ENCODE measurements at places on chromosomes 16 and 17. TPM values are rescaled to one million over a fixed set of nuclear protein-coding genes. Genes with fewer than 3 reads are reported as not detected.

DNA sequence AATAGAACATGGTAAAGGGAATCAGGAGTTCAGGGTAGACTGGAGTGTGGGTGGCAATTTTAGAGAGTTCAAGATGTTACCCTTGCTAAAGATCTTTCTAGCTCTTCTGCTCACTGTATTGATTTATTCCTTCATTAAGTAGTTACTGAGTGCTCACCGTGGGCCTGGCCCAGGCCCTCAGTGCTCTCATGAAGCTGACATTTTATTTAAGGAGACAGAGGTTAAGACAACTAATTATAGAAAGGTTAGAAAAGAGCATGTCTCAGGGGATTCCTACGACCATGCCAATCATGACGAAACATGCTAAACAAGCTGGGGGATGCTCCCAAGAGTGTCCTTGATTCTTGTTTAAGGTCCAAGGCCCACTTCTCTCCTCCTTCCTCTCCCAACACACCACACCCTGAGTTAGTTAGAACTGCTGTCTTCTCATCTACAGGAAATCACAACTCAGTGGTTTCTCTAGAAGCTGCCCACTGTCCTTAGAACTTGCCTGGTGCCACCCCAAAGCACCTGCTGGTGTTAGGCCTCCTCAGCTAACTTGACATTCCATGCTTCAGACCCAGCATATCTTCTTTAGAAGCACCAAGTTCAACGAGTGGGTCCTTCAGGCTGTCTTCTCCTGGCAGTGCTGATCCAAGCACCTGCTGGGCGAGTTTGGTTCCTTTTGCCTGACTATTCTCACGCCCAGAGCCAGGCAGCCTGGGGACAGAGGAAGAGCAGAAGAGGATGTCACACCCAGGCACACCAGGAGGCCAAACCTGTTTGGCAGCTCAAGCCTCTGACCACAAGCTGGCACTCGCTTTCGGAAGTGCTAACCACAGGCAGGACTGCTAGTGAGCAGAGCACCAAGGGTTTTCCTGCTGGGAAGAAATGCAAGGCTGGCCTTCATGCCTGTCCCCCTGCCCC is 79.0 kb downstream of the GAS7 start:
- H3K4me3 ChIP-seq: peak overlapping the region; percentile 16
- H3K36me3 ChIP-seq: no peaks in the 10 kb centered on the region
- DNase-seq: no peak
- H3K27me3 ChIP-seq: peaks cover 5% of the 10 kb centered on the region
- peaks cover 32% of the 10 kb centered on the region for H3K4me1 ChIP-seq
- H3K27ac ChIP-seq: peak overlapping the region; percentile 49

DNA sequence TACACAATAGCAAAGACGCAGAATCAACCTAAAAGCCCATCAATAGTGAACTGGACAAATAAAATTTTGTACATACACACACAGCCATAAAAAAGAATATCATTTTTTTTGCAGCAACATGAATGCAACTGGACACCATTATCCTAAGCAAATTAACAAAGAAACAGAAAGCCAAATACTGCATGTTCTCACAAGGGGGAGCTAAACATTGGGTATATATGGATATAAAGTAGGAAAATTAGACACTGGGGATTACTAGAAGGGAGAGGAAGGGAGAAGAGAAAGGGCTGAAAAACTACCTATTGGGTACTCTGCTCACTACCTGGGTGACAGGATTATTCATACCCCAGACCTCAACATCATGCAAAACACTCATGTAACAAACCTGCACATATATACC is 28.2 kb downstream of the ADAMTS18 start:
- no peak overlapping the region for H3K4me3 ChIP-seq
- peaks cover 7% of the 10 kb centered on the region for H3K27me3 ChIP-seq
- no peaks in the 10 kb centered on the region for H3K36me3 ChIP-seq
- no peak overlapping the region for H3K27ac ChIP-seq
- no peak for DNase-seq

- H3K27ac ChIP-seq: peak overlapping the region; percentile 100
- DNase-seq: peak; percentile 88
- H3K36me3 ChIP-seq: peaks cover 14% of the 10 kb centered on the region
- no peaks in the 10 kb centered on the region for H3K27me3 ChIP-seq
- peaks cover 71% of the 10 kb centered on the region for H3K4me1 ChIP-seq
Observed at GRCh38 chr17:418421-418751, 65.8 kb upstream of the RPH3AL start.

DNA sequence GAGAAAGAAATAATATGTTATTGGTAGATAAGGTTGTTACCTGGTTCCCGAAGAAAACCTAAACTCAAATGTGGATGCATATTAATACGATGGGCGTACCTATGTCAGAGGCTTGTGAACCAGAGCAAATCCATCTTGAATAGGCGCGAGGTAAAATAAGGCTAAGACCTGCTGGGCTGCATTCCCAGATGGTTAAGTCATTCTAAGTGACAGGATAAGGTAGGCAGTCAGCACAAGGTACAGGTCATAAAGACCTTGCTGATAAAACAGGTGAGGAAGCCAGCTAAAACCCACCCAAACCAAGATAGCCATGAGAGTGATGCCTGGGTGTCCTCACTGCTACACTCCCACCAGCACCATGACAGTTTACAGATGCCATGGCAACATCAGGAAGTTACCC is 1400.1 kb downstream of the CDH8 start:
- no peaks in the 10 kb centered on the region for H3K4me1 ChIP-seq
- no peak overlapping the region for H3K27ac ChIP-seq
- H3K4me3 ChIP-seq: no peak overlapping the region
- no peaks in the 10 kb centered on the region for H3K27me3 ChIP-seq
- DNase-seq: no peak

GRCh38 chr16:88296437-88297177 is 86.2 kb upstream of the ZNF469 start:
- no peaks in the 10 kb centered on the region for H3K4me1 ChIP-seq
- DNase-seq: no peak
- H3K27me3 ChIP-seq: no peaks in the 10 kb centered on the region
- H3K27ac ChIP-seq: no peak overlapping the region

GRCh38 chr16:67430977-67431774 is at the start of gene HSD11B2:
Gene HSD11B2, plus strand, starts transcription at chr16:67431121. Its CDS starts 128 bp downstream, at chr16:67431249.
- H3K27me3 ChIP-seq: peaks cover 47% of the 10 kb centered on the region
- peak within 1 kb of the TSS; percentile 60 for H3K27ac ChIP-seq
- peak within 1 kb of the TSS; percentile 84 for H3K4me3 ChIP-seq
- H3K4me1 ChIP-seq: peaks cover 12% of the 10 kb centered on the region

- peaks cover 15% of the 10 kb centered on the region for H3K4me1 ChIP-seq
- H3K36me3 ChIP-seq: peaks cover 20% of the 10 kb centered on the region
Observed at GRCh38 chr17:60311936-60312335, 80.0 kb downstream of the USP32 start.

DNA sequence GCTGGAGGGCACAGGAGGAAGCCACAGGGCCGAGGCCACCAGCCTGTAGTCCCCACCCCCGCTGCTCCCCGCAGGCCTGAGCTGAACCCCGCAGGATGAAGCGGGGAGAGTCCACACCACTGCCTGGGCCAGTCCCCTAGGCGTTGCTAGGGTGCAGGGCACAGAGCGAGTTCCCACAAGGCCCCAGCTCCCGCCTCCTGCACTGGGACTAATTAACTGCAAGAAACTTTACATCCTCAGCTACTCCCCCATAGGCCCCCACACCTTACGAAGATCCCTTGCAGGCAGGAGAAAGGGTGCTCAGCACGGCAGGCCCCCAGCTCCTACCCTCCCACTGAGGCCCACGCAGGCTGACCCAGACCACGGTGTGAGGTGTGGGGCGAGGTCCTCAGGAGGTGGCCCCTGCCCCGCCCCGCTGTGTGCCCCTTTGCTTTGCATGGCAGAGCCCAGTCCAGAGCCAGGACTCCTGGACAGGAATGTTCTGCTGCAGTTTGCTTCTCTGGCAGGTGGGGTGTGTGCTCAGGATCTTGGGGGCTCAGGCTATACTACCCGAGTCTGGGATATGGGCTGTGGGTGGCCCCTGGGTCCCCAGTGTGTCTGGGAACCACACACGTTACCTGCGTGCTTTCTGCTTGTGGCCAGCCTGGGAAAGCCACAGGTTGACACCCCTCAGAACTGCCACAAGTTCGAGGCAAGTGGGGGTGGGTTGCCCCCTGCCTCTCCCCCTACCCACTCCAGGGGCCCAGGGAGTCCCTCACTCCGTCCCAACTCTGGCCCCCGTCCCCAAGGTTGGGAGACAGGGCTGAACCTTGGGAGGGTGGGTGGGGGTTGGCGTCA is 1.2 kb downstream of the GNG13 start:
- no peak overlapping the region for H3K27ac ChIP-seq
- peaks cover 2% of the 10 kb centered on the region for H3K4me1 ChIP-seq
- H3K4me3 ChIP-seq: no peak overlapping the region
- no peaks in the 10 kb centered on the region for H3K27me3 ChIP-seq

DNA sequence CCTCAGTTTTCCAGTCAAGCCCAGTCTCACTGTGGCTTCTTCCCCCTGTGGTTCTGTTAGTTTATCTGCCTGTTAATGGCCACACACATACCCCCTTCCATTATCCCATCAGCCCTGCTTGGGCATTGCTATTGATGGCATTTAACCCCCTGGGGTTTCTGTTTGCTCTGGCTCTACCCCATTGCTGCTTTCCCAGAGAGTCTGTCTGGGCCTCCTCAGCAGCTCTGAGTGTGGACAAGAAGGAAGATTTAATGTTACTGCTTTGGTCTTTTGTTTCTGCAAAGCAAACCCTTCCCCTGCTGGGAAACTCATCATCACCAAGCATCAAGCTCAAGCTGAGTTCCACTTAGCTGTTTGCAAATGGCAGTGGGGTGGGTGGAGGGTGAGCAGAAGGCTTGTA is 162.7 kb downstream of the CCT6B start:
- no peaks in the 10 kb centered on the region for H3K36me3 ChIP-seq
- DNase-seq: no peak
- no peaks in the 10 kb centered on the region for H3K27me3 ChIP-seq

- peaks cover 23% of the 10 kb centered on the region for H3K4me1 ChIP-seq
- H3K27ac ChIP-seq: no peak overlapping the region
- peak overlapping the region; percentile 95 for H3K4me3 ChIP-seq
- H3K36me3 ChIP-seq: peaks cover 17% of the 10 kb centered on the region
- DNase-seq: no peak
Observed at GRCh38 chr16:31093132-31093703, 1.4 kb downstream of the VKORC1 start.

DNA sequence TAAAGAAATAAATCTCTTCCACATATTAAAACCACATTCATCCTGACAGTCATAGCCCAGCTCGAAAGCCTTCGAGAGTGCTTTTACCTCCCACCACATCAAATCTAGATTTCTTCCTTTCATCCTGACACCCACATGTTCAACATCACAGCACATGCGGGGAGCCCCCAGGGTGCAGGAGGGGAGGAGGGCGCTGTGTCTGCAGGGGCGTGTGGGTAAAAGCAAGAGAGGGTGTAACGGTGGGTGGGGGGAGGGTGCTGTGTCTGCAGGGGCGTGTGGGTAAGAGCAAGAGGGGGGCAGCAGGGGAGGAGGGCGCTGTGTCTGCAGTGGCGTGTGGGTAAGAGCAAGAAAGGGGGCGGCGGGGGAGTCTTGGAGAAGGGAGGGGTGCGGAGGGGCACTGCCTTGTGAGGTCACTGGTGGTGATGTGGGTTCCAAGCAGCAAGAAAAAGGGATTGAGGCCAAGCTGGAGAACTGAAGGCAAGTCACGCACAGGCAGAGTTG is 34.7 kb downstream of the ADCY9 start:
- peak; percentile 73 for DNase-seq
- peak overlapping the region; percentile 49 for H3K27ac ChIP-seq
- H3K36me3 ChIP-seq: peaks cover 7% of the 10 kb centered on the region
- H3K4me3 ChIP-seq: peak overlapping the region; percentile 72
- H3K27me3 ChIP-seq: no peaks in the 10 kb centered on the region
- H3K4me1 ChIP-seq: peaks cover 48% of the 10 kb centered on the region

EVPLL gene
- total RNA-seq: not detected

MMP15 gene
- total RNA-seq: 0.89 TPM

CPNE7 gene
- total RNA-seq: 56.0 TPM

MEIOB gene
- not detected for total RNA-seq

Data from activated CD4-positive, alpha-beta T cell treated with anti-CD3 and anti-CD28 coated beads, Interleukin-2, amount 10 ng/mL, durations not matched to agents 24 days and 14 days (primary cell).